ENCODE measurements at places on chromosomes 4 and X. TPM values are rescaled to one million over a fixed set of nuclear protein-coding genes. Genes with fewer than 3 reads are reported as not detected.

The BMX gene
- total RNA-seq = not detected

The NPY2R gene
- not detected for total RNA-seq

The ELOVL6 gene
- total RNA-seq = 17.5 TPM

The ADGRL3 gene
- total RNA-seq = 2.5 TPM

The GAGE12F gene
- not detected for total RNA-seq

The CHRNA9 gene
- not detected for total RNA-seq

All from IMR-90 (cell line).